ENCODE measurements at places on chromosomes 13 and 19.

DNA sequence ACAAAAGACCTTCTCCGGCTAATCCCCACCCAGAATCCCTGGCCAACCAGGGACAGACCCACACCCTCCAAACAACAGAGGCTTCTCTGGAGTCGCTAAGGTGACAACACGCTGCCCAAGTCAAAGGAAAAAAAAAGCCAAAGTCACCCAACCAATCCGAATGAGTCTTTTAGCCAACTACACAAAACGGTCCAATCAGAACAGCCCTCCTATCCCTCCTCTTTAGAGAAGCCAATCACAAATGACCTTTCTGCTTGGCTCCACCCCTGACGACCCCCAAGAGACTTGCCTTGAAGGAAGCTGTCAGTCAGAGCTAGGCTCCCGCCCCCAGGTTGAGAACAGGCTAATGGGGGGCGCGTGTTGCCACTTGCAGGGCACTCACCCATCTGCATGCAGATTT, 6.6 kb upstream of the FBXW9 start:
- DNase-seq = no peak

DNA sequence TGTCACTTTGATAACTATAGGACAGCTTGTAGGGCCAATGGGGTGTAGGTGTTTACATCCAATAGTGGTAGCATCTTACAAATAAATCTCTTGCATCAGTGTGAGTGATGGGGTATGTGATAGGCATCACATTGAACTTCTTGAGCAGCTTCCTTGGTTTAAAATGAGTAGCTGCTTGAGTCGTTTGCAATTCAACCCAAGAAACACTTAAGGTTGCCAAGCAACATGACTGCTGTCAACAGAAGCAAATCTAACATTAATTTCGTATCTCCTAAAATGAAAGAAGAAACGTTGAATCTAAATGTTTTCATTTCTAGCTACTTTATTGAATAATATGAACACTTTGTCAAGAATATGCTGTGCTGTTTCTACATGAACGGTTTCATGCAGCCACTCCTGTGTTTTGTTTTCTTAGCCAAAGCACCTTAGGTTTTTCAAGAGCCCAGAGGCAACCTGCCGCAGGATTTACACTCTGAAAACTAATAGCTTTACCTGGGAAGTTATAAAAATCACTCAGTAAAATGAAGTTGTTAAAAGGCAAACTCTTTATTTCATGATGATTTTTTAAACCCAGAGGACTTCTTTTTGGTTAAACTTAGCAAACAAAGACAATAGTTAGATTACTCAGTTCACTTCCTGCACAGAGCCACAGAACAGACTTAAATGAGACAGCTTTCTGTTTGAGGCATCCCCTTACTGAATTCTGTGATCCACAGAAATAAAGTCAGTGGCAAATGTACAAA, 305.2 kb downstream of the MTUS2 start:
- DNase-seq = peak; percentile 43

GRCh38 chr19:7355151-7355820, 6.5 kb downstream of the ARHGEF18 start:
- no peak for DNase-seq

DNA sequence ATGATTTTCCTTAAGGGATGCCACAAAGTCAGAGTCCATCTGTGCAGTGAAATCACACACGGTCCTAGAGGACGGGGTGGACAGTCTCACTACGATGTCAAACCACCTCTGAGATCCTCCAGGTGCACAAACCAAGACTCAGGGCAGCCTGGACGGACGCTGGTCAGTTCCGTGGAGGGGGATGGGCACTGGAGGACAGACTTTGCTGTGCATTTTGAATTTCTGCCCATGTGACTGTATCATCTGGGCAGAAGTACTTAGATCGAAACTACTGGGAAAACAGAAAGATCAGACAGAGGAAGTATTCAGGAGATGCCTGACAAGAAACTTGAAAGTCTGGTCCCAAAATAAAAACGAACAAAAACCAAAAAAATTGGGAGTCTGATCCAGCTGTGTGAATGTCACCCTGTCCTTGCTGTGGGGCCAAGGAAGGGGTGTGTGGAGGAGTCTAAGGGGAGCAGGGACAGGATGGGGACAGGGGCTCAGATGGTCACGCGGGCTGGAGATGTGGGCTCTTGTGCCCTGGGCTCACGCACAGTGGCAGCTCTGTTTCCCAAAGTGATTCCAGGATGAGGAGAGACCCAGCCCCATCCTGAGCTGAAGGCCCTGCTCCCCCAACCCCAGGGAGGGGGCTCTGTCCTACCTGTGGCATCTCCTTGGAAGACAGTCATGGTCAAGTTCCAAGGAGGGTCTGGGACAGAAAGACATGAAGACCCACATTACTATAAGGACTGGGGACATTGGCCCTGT, 1.5 kb downstream of the SIGLEC8 start:
- no peak for DNase-seq

DNA sequence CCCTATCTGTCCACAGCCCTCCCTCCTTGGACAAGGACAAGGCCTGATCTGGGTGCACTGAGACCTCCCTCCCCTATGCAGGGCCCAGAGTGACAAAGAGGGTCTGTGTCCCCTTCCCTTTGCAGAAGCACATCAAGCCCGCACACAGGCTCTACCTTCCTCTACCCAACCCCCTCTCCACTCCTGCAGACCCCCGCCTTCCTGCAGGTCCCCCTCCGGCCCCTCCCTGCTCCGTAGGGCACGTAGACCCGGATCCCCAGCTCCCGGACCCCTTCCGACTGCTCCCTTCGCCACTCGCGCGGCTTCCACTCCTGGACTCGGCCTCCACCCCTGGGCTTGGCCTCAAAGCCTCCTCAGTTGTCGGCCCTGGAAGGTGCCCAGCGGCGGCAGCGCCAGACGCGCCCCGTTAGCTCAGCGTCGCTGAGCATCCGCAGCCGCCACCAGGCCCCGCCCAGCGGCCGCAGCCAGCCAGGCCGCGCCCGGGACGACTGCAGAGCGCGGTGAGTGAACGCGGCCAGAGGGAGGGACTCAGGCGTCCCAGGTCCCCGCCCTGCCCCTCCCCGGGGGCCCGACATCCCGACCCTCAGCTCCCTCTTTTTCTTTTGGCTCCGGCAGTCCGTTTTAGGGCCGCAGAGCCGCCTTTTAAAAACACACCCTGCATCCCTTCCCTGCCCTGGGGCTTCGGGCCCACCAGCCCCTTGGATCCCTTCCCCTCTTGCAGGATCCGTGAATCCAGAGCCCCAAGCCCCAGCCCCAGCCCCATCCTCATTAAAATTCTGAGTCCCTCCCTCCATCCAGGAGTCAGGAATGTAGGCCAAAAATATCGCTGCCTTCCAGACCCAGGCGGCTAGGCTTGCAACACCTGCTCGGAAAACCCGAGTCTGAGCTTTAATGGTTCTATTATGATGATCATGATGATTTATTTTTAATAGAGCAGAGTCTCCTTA, 1.5 kb upstream of the MYADM start:
- DNase-seq = peak; percentile 81

- no peak for DNase-seq
Observed at GRCh38 chr13:60944863-60945262, 470.8 kb downstream of the PCDH20 start.

DNA sequence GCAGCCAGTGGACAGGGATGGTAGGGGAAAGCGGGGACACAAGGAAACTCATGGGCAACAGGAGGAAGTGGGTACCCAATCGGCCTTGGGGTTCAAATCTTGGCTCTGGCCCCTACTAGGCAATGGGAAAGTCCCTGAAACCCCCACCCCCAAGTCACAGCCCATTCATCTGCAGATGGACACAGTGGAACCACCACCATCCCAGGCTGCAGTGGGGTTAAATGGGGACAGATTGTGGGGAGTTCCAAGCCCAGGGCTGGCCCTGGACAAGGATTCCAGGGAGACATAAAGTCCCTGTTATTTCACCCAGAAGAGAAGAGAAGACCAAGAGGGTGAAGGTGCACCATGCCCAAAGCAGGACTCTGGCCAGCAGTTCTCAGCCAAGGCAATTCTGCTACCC, 48.5 kb downstream of the CPAMD8 start:
- DNase-seq = no peak

- DNase-seq = no peak
Observed at GRCh38 chr13:26873386-26873698, 112.8 kb upstream of the GPR12 start.

- DNase-seq = no peak
Observed at GRCh38 chr19:51796195-51796679, 1.3 kb downstream of the FPR3 start.

DNA sequence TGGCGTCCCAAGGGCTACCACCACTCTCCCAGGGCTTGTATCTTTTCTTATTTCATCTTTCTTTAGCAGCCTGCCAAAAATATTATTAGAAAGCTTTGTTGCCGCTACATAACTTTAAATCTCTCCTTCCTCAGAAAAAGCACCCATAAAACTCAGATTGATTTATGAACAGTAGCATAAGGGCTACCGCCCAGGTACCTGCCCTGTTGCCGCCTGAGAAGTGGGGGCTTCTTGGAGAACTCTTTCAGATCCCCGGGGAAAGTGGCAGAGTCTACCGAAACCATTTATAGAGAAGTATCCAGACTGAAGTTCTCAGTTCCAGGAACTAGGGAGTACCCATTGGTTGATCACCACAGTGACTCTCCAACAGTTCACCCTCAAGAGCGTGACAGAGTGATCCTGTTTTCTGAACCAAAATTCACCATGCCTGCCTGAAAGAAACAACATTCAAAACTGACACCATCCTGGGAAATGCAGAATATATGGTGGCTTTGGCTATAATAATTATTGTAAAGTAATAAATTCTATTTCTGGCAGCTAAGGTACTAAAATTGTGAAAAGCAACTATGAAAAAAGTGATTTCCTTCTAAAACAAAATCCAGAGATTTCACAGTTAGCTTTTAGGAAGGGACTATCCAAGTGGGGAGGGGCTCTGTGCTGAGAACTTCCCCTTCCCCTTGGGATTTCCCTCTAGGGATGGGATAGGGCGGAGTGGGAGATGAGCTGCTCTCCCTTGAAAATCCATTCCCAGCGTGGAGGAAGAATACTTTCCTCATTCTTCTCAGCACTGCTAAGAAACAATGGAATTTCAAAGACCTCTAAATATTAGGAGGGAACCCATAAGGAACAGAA, 877 bp upstream of the N4BP2L1 start:
- peak; percentile 22 for DNase-seq

DNA sequence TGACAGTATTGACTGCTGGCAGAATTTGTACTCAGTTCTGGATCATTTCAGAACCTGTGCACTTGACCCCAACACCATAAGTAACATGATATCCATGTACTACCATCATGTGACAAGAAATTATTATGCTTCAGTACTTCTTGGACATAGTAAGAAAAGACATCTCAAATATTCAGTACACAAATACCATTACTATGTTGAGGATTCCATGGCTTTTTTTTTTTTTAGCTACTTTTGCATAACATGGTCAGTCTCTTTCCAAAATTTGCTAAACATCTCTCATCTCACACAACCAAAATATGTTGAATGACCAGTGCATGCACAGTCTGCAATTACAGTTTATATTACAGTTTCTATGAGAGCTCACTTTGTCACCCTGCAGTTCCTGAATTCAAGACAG, 85.3 kb downstream of the FLT1 start:
- DNase-seq = no peak

DNA sequence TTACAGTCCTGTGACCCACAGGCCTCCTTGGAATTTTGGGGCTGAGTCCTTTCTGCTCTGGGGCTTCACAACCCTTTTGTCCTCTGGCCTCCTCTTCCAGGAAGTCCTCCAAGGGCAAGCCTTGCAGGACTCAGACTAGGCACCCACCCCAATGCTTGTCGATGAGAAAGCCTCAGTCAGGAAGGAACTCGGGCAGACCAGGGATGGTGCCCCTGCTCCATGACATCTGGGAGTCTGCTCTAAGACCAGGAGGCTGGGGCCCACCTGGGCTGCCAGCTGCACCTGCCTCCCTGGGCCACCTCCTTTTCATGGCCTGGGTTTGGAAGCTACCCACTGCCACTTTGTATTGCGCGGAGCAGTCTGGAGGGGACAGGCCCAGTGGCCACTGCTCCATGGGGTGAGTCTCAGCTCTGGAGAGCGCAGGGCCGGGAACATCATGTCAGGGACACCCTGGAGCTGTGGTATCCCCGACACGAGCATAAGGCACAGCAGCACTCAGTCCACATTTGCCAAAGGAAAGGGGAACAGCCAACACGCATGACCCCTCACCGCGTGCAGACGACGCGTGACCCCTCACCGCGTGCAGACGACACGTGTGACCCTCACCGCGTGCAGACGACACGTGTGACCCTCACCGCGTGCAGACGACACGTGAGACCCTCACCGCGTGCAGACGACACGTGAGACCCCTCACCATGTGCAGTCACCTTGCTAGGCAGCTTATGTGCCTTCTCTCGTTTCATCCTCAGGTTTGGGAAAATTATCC, 10.8 kb downstream of the C2CD4C start:
- DNase-seq = no peak

GRCh38 chr19:3984584-3984907, 717 bp downstream of the EEF2 start:
- peak; percentile 11 for DNase-seq

GRCh38 chr13:114148521-114148855, 16.1 kb upstream of the RASA3 start:
- DNase-seq = peak; percentile 93

- DNase-seq = no peak
Observed at GRCh38 chr13:45269204-45269603, 68.4 kb upstream of the KCTD4 start.

DNA sequence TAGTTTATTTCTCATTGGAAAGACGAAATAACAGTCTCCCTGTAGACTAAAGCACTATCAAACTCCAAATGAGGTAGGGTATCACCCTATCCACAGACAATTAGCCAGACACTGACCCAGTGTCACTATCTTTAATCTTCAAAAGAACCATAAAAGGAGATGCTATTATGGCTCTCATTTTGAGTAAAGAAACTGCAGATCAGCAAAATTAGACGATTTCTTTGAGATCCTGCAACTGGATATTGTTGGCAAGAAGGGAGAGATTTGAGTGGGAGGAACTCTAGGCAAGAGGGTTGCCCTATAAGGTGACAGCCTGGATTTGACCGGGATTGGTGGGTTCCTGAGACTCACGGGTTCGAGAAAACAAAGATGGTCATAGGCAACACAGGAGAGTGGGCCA, 71.2 kb downstream of the PCDH9 start:
- DNase-seq = no peak

GRCh38 chr19:30783212-30783611, 411.0 kb downstream of the ZNF536 start:
- DNase-seq = no peak

DNA sequence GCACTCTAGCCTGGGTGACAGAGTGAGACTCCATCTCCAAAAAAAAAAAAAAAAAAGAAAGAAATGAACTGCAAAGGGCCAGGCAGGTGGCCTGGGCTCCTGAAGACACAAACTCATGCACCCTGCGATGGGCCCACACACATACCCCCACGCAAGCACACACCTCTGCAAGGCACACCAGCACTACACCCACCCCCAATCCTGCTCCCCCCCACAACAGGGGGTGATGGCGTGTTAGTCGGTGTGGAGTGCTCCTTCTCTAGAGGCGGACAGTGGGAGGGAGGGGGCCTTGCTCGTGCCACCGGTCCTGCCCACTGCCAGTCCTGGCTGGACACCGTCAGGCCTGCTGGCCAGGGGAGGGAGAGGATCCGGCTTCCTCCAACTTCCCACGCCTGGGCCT, 1.6 kb upstream of the SLC8A2 start:
- no peak for DNase-seq

DNA sequence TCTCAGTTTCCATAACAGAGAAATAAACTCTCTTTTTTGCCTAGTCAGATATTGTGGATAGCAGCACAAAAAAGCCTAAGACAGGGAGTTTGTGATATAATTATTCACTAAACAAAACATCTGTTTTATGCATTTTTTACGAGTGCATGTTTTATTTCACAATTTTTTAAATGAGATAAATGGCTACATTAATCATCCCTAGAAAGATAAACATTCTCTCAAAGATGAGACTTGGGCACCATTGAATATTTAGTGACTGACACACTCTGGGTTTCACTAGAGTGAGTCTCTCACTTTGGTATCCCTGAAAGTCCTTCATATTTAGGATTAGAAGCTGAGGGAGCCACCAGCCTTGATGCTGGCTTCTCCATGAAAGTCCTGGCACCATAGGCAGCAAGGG, 74.3 kb upstream of the LRCH1 start:
- DNase-seq = no peak

Data from CD4-positive, alpha-beta T cell treated with Interleukin-15 for 4 hours (primary cell).